ENCODE measurements at places on chromosomes 2 and 18. TPM values are rescaled to one million over a fixed set of nuclear protein-coding genes. Genes with fewer than 3 reads are reported as not detected.

GRCh38 chr2:240852671-240853314 lies 15.8 kb upstream of the AGXT start:
- no peak for DNase-seq

Gene ELOA2
- total RNA-seq = not detected

Gene PXDN
- not detected for total RNA-seq

DNA sequence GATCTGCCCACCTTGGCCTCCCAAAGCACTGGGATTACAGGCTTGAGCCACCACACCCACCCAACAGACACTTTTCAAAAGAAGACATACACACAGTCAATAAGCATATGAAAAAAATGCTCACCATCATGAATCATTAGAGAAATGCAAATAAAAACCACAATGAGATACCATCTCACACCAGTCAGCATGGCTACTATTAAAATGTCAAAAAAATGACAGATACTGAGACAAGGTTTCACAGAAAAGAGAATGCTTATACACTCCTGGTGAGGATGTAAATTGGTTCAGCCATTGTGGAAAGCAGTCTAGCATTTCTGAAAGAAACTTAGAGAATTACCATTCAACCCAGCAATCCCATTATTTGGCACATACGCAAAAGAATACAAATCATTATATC lies 1947.2 kb downstream of the SUCLG1 start:
- DNase-seq = no peak

Gene FIGN
- total RNA-seq = not detected

DNA sequence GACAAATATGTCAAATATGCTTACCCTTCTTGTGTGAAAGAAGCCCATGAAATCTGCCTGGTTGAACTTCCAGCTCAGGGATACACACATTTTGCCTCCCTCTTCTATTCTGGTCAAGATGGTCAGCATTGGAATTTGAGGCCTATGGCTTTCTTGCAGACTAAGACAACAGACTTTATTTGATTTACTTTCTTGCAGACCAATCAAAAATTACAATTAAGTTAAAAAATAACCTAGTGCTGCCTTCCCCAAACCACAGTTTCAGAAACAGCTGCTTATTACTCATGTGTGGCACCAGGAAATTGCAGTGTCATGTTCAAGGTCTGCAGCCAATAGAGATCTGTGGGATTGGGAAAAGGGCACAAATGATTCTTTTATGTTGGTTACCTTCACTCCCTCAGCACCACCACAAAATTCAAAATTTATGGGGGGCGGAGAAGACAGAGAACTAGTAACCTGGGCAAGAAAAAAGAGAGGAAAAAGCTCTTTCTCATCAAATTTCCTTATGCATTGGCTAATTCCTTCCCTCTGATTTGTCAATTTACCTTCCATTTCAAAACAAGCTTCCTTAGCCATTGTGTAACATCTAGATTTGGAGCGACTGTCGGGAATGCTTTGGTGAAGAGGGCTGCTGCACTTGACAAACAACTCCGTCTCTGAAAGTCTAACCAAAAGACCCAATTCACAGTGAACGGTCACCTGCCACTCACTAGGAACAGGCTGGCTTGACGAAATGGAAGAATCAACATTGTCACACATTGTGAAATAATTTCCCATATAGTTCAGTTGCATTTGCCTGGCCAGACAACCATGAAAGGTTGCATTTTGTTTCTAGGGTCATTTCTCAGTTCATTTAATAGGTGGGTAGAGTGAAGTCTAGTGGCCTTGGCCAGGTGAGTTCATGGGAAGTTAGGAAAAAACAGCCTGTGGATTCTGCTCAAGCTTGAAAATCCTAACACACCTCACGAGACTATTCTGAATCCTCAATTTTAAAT lies 100.4 kb upstream of the FZD5 start:
- no peak for DNase-seq

Gene LRATD1
- not detected for total RNA-seq

GRCh38 chr2:71136174-71136573 lies 5.7 kb downstream of the MPHOSPH10 start:
- no peak for DNase-seq

DNA sequence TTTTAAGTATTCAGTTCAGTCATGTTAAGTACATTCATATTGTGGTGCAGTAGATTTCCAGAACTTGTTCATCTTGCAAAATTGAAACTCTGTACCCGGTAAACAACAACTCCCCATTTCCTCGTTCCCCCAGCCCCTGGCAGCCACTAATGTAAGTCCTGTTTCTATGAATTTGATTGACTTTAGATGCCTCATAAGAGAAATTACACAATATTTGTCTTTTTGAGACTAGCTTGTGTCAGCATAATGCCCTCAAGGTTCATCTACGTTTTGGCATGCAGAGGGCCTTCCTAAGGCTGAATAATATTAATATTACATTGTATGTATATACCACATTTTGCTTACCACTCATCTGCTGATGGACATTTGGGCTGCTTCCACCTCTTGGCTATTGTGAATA lies 30.9 kb downstream of the METTL21A start:
- DNase-seq = no peak

GRCh38 chr2:186734957-186735734 lies 41.3 kb downstream of the FAM171B start:
- DNase-seq = no peak

DNA sequence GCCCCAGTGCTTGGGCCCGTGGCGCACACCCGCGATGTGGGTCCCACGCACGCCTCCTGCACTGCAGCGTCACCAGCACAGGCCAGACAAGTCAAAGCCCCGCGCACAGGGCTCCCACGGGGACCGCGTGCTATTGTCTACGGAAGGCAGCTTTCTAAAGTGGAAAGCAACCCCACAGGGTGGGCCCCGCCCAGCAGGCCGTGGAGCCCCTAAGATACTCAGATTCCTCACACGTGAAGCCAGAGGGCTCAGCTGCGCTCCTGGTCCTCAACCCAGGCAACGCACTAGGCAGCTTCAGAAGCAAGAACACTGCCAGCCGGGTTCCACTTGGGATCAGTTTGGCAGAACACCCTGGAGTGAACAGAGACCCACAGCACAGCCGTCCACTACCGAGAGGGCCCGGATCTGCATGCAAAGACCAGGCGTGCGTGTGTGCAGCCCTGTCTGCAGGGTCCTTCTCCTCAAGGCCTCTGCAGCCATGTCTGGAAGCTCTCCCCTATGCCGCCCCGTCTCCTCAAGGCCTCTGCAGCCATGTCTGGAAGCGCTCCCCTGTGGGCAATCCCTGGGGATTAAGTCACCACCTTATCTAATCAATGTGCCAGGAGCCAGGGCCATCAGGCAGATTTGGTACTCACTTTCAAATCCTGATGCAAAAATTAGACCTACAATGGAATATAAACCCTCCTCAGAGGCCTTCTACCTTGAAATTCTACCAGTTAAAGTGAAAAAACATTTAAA lies 231.3 kb downstream of the HDAC4 start:
- no peak for DNase-seq

- DNase-seq = no peak
Observed at GRCh38 chr2:124309563-124310138, 284.6 kb downstream of the CNTNAP5 start.

Gene ARHGAP28
- not detected for total RNA-seq

Gene RSAD2
- 4.7 TPM for total RNA-seq

DNA sequence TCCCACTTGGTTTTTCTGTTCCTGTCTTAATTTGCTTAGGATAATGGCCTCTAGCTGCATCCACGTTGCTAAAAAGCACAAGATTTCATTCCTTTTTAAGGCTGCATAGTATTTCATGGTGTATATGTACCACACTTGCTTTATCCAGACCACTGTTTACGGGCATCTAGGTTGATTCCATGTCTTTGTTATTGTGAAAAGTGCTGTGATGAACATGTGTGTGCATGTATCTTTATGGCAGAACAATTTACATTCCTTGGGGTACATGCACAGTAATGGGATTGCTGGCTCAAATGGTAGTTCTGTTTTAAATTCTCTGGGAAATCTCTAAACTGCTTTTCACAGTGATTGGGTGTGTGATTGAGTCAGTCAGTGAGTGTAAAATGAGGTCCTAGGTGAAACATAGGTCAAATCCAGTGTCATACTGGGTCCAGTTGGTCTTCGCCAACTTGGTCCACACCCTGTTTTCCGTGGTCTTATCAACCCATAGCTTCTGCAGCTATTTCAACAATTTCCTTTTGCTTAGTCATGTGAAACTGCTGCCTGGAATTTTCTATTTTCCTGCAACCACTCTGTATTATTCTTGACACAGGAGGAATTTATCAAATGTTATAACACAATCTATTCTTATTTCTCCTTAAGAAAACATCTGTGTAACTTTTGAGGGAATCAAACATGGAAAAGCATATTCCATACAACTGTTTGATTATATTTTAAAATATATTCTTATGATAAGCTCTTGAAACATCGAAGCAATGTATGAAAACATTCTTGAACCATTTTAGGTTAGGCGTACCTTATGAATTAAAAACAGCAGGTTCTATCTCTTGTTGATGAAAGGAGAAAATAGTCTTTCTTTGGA lies 82.9 kb downstream of the ADCYAP1 start:
- DNase-seq = no peak

- no peak for DNase-seq
Observed at GRCh38 chr18:66638856-66639629, 35.2 kb upstream of the CDH19 start.

DNA sequence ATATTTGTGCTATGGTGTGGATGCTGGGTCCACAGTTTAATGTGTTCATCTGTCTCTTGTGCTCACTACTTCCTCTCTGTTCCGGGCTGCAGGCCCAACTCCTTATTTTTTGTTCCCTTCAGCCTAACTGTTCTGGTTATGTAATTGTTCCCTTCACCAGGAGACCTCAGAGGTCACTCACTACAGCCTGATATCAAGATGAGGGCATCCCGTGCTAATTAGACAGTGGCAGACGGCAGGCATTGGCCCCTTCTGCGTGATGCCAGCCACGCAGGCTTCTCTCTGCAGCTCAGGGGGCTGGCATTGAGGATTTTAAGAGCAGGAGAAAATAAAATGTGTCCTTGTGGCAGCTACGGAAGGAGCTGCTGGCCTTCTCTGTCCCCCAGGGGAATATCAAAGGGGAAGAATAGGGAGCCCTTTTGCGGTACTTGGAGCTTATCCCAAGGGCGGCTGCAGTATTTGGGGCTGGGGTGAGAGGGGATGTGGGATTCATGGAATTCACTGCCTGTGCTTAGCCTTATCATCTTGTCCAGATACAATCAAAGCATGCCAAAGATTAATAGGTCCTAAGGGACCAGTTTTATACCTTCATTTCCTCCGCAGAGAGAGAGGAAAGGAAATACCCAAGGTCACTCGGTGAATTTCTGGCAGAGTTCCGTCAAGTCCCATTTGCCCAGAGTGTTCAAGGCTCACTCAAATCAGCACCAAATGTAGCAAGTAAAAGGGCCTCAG lies 53.3 kb upstream of the TRIB2 start:
- DNase-seq = no peak

DNA sequence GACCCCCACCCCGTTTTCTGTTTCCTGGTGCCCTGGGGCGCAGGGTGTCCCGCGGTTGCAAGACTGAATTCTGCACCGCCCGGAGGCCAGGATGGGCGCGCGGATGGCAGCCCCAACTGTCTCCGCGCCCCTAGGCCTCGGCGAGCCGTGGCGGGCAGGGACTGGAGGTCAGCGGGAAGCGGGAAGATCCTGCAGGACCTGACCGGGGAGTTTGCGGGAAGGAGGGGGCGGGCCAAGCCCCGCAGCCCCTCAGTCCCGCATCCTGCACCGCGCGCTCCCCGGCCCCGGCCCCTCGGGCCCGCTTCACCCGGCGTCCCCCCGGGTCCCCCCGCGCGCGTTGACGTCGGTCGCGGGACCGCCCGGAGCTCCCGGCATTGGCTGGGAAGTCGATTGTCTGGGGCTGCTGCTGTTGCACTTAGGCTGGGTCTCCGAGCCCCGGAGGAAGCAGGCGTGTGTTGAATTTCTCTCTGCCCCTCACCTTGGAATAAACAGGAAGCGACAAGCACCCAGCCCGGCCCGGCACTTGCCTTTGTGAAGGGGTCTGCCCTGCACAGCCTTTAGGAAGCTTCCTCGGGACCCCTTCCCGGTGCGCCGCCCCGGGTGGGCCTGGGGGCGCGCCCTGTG lies at the start of gene LDLRAD4:
LDLRAD4 (plus strand) TSS at position 393 of the 624 bp plus-strand sequence.
- peak; percentile 26 for DNase-seq

GRCh38 chr2:26459991-26460612 lies 17.8 kb downstream of the OTOF start:
- DNase-seq = no peak

- DNase-seq = no peak
Observed at GRCh38 chr2:110113961-110114591, 1.5 kb downstream of the MALL start.

- DNase-seq = no peak
Observed at GRCh38 chr18:50022985-50023384, 172.0 kb downstream of the MYO5B start.

DNA sequence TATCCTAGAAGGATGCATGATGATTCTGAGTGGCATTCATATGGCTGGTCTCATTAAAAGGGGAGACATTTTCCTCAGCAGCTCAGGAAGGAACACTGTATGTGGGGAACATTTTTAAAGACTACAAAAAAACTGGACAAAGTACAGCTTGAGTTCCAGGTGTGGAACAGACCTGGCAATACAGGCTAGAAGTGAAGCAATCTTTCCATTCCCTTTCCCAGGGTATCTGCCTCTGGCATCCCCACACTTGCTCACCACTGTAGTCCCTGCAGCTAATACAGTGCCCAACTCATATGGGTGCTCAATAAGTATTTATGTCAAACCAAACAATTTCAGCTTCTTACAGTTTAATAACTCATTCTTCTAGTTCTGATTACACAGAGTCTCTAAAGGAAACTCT lies 8.1 kb downstream of the RNF103 start:
- DNase-seq = no peak

DNA sequence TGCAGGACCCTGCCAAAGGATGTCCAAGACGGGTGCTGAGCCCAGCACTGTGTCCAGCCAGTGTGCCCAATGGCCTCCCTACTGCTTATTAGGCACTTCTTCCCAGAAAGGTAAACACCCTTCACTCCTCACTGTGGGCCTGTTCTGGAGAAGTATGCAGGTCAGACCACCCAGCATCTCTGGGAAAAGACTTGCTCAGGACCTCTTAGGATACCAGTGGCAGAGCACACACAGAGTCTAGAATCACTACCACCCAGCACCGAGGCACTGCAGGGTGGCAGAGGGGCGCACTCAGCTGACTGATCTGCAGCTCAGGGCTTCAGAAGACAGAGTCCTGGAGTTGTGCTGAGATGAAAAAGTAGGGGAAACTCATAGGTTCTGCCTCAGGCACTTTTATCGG lies 25.8 kb downstream of the XDH start:
- no peak for DNase-seq

- DNase-seq = no peak
Observed at GRCh38 chr18:50614838-50615237, 55.0 kb downstream of the MAPK4 start.

DNA sequence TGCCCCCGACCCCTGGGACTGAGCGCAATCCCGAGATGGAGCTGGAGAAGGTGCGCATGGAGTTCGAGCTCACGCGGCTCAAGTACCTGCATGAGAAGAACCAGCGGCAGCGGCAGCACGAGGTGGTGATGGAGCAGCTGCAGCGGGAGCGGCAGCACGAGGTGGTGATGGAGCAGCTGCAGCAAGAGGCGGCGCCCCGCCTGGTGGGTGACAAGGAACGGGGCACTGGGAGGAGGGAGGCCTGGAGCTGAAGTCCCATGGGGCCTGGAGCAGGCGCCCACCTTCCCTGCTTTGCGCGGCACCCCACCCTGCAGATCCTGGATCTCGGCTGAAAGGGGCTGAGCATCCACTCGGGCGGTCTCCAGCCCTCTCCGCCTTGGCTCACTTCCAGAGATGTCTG lies 1.2 kb downstream of the TMEM247 start:
- no peak for DNase-seq

Data from T-helper 17 cell (primary cell).